Stimulated activated CD8-positive, alpha-beta memory T cell treated with anti-CD3 and anti-CD28 coated beads, Interleukin-7, amount 100 ng/mL, for 24 hours (primary cell): ENCODE measurements at places on chromosomes 3 and 15.

- no peak for DNase-seq
Measured at GRCh38 chr3:156659260-156659659, 15.1 kb upstream of the TIPARP start.

DNA sequence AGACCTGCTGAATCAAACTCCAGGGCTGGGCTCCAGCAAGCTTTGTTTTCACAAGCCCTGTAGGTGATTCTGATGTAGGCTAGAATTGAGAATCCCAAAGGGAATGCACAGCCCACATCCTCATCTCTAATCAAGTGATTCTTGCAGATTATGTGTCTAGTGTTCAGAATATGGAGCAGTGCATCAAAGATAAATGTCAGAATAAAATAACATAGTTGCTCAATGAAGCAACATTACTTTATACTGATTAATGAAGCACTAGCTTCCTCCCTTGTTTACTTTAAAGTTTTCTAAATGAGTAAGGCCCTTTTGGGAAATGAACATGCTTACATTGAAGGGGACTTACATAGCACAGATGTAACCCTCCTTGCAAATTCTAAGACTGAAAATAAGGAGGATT, 39.2 kb downstream of the NUP210 start:
- no peak for DNase-seq

DNA sequence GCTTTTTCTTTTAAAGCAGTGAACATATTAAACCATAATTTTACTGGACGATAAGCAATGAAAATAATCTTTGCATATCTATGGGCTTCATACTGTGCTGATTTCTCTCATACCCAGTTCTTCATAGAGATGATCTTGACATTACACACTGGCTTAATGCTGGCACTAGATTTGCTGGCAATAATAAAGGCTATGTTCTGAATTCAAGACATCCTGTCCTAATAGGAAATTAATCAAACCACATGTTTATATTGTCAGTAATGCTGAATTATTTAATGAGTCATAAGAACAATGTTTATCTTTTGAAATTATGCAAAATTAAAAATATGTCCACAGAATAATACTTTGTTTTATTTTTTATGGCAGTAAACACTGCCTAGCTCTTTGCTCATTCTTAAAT, 643.2 kb downstream of the OTOL1 start:
- no peak for DNase-seq

- DNase-seq, result no peak
Measured at GRCh38 chr3:140896997-140897396, 44.6 kb upstream of the SLC25A36 start.
